Kidney epithelial cell (primary cell): ENCODE measurements at places on chromosomes 1 and 21.

- DNase-seq, result no peak
Measured at GRCh38 chr1:42038261-42038660, 114.9 kb upstream of the GUCA2B start.

GRCh38 chr1:2801535-2802291 is at the start of gene TTC34:
TTC34 (minus strand) TSS chr1:2801693; CDS start chr1:2800827, 866 bp downstream.
- no peak for DNase-seq

DNA sequence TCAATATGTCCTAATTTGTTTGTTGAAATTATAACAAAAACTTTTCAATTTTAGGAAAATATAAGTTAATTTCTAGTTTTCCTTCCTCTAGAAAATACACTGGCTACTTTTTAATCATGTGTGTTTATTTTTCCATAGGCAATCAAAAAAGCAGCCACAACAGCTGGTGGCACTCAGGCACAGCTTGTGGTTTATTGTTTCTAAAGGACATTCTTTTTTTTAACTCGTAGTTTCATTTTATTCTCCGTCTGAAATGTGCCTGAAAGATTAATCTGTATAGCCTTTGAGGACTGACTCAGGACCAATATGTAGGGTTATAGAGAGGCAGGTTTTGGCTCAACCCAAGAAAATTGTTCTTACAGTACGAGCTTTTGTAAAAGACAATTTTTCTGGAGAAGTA is 20.7 kb upstream of the STX12 start:
- no peak for DNase-seq

DNA sequence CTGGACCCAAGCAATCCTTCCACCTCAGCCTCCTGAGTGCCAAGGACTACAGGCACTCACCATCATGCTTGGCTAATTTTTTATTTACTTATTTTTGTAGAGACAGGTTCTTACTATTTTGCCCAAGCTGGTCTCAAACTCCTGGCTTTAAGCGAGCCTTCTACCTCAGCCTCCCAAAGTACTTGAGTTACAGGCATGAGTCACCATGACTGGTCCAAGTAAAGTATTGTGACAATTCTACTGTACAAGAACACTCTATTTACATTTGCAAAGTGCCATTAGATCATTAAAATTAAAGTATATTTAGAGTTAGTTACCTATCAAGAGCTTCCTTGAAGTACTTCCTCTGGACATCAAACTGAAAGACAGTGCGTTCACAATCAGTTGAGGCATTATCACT is 44.8 kb downstream of the NRDC start:
- DNase-seq, result no peak

- DNase-seq, result no peak
Measured at GRCh38 chr1:206508956-206509355, 1.6 kb downstream of the RASSF5 start.

- DNase-seq, result peak; percentile 57
Measured at GRCh38 chr1:198858033-198858432, 219.2 kb downstream of the PTPRC start.

- DNase-seq, result no peak
Measured at GRCh38 chr1:161193561-161194235, 5.2 kb downstream of the ADAMTS4 start.

- DNase-seq, result no peak
Measured at GRCh38 chr1:165423136-165423535, 21.8 kb downstream of the RXRG start.

- DNase-seq, result no peak
Measured at GRCh38 chr1:98979463-98979862, 25.2 kb downstream of the PLPPR5 start.

DNA sequence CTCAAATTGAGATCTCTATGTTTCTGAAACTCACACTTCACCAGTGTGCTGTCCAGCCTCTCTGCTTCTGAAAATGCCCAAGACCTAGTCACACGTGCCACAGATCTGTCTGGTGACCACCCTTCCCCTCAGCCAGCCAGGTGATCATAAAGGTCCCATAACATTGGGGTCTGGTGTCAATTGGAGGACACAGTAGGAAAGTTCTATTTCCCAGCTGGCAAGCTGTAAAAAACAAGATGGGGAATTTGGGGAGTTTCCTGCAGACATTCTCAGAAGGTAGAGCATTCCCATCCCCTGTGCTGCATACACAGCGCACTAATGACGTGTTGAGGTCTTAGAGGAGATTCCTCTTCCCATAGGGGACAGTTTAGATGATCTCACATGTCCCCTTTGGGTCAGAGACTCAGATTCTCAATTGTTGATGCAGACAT is 50.1 kb downstream of the RPS6KA1 start:
- no peak for DNase-seq
